ENCODE measurements at places on chromosomes 16 and 17.

DNA sequence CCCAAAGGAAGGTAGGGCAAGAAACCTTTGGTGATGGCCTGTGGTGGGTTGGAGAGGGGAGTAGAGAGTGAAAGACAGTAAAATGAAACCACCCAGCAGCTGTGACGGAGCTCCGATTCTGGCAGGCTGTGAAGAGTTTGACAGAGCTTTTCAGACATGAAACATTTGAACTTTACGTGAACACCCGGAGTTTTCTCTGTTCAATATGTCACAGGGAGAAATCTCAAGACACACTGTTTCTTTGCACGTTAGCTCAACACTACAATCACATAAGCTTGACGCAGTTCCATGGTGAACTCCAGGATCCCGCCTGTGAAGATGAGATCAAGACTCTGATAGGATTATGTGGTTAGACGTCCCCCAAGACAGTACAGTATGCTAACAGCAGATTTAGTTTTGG, 79.6 kb upstream of the CDH11 start:
- DNase-seq, result peak; percentile 58

- DNase-seq, result no peak
Observed at GRCh38 chr16:10868104-10868595, 8.9 kb upstream of the CIITA start.

- no peak for DNase-seq
Observed at GRCh38 chr16:77541165-77541564, 106.3 kb upstream of the ADAMTS18 start.

GRCh38 chr16:732332-732731, 5.4 kb downstream of the HAGHL start:
- no peak for DNase-seq

DNA sequence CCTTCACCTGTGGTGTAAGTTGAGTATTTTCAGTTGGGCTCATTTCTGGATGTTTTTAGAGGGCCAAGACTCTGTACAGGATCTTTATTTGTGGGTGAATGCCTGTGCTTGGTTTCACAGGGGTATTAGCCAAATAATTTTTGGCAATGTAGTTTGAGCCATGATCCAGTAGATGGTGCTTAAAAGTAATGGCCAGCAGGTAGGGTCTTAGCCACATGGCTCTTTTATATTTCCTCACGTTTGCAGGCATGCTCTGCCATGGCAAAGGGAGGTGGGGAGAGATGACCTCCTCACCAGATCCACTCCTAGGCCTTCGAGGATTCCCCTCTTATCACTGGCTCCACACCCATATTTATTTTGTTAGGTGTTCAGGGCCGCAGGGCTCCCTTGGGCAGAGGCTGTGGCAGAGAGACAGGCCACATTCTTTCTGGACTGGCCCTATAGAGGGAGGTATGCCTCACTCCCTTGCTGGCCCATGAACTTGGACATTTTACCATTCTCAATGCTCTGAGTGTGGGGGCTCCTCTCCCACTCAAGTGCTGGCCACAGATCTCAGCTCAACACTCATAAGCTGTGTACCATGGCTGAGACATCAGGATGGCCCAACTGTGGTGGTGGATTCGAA, 417.1 kb downstream of the XYLT1 start:
- no peak for DNase-seq

- DNase-seq, result peak; percentile 92
Observed at GRCh38 chr17:75034236-75034908, 12.4 kb downstream of the ATP5PD start.

DNA sequence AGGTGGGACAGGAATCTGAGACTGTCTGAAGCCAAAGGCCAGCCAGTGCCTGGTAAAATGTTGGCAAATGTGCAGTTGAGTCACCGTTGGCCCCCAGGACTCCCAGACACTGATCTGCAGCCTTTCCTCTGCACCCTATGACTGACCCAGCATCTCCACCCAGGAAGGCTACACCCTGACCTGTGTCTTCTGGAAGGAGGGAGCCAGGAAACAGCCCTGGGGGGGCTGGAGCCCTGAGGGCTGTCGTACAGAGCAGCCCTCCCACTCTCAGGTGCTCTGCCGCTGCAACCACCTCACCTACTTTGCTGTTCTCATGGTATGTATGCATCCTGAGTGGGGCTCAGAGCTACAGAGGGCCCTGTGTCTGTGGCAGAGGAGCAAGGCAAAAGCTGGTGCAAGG, 24.0 kb downstream of the ADGRG5 start:
- DNase-seq, result no peak

GRCh38 chr16:87740909-87741424, 24.8 kb downstream of the KLHDC4 start:
- peak; percentile 8 for DNase-seq

- DNase-seq, result no peak
Observed at GRCh38 chr16:21116148-21116693, 34.4 kb downstream of the DNAH3 start.

DNA sequence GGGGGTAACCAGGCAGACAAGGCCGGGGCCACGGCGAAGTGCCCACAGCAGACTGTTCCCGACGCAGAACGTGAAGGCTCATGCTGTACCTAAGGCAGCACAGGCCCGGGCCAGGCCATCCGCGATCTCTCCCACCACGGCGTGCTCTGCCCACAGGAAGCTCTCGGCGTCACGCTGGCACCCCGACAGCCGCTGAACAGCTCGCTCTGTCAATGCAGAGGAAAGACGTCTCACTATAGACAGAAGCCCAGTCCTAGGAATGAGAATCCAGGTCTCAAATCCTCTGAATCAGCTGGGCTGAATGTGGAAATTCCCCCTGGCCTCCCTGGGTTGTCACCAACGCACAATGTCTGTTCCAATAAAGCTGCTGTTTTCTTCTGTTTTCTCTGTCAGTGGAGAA, 21.4 kb downstream of the SERPINF1 start:
- DNase-seq, result peak; percentile 13

DNA sequence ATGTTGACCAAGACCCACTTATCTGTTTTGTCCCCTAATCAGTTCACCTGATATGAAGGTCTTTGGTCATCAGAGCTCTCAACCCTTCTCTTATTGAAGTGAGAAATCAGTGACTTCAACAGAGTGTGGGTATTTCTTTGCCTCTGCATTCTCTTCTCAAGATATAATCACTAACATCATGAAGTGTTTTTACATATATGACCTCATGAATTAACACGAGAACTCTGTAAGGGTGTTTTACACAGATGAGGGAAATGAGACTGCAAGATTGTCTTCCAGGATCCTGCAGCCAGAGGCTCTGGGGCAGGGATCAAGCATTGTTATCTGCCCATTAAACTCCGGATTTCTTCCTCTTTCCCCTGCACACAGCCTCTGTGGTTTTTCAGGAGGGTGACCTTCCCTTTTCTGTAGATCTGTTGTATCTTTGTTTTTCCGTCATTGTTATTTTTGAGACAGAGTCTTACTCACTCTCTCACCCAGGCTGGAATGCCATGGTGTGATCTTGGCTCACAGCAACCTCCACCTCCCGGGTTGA, 22.7 kb downstream of the LCMT1 start:
- DNase-seq, result no peak

DNA sequence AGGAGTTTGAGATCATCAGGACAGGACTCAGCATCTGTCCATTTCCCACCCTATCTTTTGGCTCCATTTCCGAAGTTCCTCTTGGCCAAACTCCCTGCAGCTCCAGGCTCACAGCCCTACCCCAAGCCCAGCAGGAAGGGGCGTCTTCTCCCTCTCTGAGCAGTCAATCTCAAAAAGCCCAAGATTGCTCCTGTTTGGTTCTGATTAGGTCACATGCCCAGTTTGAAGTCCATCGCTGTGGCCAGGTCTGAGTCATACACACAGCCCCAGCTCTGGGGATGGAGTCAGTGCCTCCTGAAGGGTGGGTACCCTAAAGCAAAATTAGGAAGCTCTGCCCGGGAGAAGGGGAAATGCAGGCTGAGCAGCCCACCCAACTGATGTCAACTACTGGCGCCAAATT, 23.9 kb downstream of the SNX20 start:
- no peak for DNase-seq

- peak; percentile 90 for DNase-seq
Observed at GRCh38 chr17:7838090-7839075, 4.4 kb downstream of the KDM6B start.

GRCh38 chr16:54930869-54931119, 129 bp downstream of the IRX5 start:
- DNase-seq, result no peak

DNA sequence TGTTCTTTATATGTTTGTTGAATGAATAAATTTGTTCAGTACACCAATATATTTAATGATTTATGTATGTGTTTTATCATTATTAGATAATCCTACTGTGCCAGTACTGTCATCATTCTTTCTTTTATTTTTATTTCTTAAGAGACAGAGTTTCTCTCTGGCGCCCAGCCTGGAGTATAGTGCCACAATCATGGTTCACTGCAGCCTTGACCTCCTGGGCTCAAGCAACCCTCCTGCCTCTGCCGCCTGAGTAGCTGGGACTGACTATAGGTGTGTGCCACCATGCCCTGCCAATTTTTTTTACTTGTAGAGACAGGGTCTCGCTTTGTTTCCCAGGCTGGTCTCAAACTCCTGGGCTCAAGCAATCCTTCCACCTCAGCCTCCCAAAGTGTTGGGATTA, 41.8 kb downstream of the PAFAH1B1 start:
- no peak for DNase-seq

- no peak for DNase-seq
Observed at GRCh38 chr17:15109608-15110007, 155.5 kb downstream of the PMP22 start.

- no peak for DNase-seq
Observed at GRCh38 chr17:78946631-78947030, 21.4 kb upstream of the TIMP2 start.

DNA sequence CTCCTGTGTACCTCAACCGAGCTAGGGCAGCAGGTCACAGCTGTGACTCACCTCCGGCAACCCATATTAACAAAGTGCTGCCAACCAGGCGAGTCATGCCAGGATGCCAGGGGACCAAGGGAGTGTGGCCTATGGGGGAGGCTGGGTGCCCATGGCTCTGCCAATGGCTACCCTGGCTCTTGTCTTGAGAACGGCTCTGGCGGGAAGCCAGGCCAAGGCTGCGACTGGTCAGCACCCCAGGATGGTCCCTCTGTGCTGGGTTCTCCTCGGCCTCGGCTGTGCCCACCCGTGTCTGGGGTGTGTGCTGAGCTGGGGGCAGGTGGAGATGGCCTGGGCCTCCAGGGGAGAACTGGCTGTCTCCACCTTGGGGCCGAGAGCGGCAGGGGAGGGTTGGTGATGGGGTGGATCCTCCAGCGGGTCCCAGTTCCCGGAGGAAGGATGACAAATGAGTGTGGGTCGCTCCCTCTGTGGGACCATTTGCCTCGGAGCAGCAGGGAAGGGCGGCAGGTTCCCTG, 75.8 kb downstream of the MRC2 start:
- DNase-seq, result peak; percentile 38

DNA sequence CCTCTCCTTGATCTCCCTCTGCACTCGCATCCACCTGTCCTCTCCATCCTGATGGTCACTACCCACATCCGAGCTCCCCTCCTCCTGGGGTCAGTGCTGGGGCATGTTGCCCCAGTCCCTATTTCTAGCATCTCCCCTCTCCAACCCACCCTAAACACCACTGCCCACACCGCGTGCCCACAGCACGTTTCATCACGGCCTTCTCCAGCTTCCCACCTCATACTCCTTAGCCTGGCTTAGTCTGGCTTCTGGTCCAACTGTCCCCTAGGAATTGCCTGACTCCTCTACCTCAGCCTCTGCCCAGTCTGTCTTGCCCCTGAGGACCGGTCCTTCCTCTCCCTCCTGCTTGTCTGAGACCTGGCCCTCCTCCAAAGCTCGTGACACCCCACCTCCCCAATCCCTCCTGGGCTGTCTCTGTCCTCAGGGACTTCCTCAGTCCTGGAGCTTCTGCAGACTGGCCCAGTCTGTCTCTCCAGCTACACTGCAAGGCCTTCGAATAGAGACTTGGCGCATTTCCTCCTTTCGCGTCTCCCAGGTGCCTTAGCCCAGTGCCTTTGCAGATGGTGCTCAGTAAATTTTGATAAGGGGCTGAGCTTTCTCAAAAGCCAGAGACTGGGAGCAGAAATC, 4.9 kb downstream of the ALOX15 start:
- no peak for DNase-seq

GRCh38 chr16:69890114-69890891, 60.8 kb upstream of the CLEC18A start:
- DNase-seq, result peak; percentile 72

- DNase-seq, result no peak
Observed at GRCh38 chr17:63075969-63076368, 109.9 kb downstream of the TANC2 start.

- no peak for DNase-seq
Observed at GRCh38 chr17:17514361-17514992, 18.3 kb upstream of the RASD1 start.

DNA sequence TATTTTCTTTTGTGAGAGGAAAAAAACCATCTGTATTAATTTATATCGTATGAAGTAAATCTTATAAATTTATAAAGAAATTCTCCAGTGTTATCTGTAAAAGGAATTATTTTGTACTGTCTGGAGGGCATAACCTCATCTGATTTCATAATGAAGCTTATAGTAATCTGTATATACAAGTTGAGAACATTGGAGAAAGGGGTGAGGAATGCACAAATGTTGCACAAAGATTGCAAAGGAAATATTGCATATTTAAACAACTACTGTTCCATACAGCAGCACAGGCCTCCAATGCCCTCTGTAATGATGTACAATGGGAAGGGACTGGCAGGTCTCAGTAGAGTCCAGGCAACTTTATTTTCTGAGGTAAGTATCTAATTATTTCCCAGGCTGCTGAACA, 50.8 kb upstream of the KCNJ16 start:
- no peak for DNase-seq

GRCh38 chr17:63589646-63590045, 11.0 kb upstream of the TACO1 start:
- no peak for DNase-seq

- no peak for DNase-seq
Observed at GRCh38 chr17:37830151-37830993, 85.5 kb upstream of the HNF1B start.
